ENCODE measurements at places on chromosomes 6 and 20.
A peak's percentile ranks its signal among the peaks of the same experiment; 100 is the strongest.

- no peak for DNase-seq
These were observed 15.1 kb downstream of the ACSS1 start for GRCh38 chr20:25042531-25043498.

DNA sequence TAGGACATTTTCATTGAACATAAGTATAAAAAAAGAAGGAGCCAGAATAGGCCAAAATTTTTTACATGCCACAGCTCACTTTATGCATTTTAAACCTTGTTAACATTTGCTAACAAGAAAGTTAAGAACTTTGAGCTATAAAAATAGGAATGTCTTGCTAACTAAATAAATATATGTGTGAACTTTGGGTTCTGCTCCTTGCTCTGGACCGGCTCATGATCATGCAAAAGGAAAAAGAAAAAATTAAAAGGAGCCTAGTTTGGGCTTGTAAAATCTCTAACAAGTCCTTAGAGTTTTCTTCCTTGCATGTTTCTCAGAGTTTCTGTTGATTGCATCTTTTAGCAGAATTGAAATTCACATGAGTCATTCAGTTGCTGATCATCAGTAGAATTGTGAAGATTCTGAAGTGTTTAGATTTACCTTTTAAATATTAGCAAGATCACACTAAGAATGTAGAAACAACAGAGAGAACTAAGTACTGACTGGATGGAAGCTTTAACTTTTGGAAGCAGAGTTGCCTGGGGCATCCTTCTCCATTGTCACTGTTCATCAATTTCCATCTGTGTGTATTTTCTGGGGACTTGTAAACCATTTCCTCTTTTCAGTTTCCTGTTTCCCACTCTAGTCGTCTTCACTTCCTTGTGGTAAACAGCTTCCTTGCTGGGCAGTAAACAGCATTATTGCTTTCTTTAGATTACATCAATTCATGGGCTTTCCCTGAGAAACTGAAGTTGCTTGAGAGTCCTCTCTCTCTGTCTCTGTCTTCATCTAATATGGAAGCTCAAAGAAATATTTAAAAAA, 458.4 kb upstream of the BTBD3 start:
- peak; percentile 44 for DNase-seq

DNA sequence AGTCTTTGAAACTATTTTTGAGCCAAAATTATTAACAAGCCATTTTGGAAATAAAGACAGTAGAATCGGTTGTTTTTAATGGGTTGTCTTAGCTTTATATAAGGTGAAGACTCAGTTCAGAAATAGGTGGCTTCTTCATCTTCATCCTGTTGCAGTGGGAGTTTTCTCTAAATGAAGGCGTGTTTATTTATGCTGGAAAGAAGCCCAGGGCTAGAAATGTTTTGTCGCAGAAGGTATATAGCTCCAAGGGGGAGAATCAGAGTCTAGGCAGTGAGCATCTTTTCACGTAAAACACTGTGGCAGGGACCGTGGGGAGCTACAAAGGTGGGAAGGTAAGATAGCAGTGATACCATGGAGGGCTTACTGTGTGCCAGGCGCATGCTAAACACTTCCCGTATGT, 34.3 kb downstream of the FARS2 start:
- DNase-seq: no peak

- DNase-seq: no peak
These were observed 62.1 kb downstream of the WDR27 start for GRCh38 chr6:169639653-169640278.

DNA sequence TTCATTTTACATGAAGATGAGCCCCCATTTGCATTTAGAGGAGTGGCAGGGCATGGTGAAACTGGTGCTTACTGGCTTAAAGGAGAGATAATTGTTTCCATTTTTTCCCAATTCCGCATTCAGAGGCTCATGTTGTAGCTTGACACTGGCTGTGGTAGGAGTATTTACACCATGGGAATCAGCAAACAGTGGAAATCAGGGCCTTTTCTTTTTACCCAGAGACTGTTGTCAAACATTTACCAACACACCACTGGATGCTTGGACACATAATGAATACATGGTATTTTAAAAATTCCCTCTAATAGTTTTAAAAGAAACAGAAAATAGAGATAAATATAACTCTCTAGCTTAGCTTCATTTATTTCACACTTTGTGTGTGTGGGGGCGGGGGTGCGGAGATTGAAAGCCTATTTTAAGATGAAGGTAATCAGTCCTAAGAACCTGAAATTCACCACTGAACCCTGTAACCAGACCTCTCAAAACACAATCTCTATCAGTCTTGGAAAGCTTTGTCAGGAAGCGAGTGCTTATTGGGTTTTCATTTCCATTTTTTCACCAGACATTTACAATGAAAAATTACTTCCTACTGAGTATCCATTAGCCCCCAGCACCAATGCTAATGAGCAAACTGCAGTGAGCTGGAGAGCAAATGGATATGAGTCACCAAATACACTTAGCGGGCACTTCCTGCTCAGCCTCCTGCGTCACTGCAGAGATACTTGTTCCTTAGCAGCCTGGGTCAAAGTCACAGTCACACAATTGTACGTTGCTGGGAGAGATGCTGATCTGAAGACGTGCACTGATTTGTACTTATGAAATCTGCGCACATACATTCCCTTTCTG, 532.0 kb downstream of the BCKDHB start:
- DNase-seq: peak; percentile 97

DNA sequence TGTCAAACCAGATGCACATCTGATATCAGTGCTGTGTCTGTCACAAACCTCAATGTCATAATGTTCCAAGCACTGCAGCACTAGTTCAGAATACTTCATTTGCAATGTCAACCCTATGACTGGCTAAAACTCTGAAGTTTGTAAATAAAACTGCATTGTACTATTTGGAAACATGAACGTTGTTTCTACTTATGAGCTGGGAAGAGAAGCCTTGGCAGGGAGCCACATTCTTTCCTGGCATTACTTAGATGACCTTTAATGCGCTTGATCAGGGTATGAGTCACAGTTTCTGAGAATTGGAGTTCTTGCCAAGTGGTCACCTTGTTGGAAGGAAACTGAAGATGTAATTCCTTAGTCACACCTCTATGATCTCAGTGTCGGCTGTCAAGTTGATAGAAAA, 664.8 kb upstream of the MMS22L start:
- peak; percentile 22 for DNase-seq

GRCh38 chr6:136510782-136511181, 39.4 kb downstream of the MAP7 start:
- no peak for DNase-seq

DNA sequence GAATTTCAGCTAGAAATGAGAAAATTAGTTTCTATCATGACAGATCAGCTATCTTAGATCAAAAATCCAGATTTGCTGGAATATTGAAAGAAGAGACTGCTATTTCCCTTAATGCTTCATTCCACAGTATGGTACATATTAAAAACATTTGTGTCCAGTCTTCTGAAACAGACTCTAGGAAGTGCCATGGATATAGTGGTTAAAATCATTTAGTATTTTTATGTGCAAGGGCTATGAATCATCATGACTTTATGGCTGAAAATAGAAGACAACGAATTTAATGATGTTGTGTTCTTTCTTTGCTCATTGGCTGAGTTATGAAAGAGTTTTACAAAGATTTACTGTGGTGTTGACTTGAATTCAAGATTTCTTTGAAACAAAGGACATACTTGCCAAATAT, 146.6 kb downstream of the ANKRD60 start:
- DNase-seq: no peak

- DNase-seq: no peak
These were observed 12.1 kb downstream of the PTCHD4 start for GRCh38 chr6:48098923-48099322.

DNA sequence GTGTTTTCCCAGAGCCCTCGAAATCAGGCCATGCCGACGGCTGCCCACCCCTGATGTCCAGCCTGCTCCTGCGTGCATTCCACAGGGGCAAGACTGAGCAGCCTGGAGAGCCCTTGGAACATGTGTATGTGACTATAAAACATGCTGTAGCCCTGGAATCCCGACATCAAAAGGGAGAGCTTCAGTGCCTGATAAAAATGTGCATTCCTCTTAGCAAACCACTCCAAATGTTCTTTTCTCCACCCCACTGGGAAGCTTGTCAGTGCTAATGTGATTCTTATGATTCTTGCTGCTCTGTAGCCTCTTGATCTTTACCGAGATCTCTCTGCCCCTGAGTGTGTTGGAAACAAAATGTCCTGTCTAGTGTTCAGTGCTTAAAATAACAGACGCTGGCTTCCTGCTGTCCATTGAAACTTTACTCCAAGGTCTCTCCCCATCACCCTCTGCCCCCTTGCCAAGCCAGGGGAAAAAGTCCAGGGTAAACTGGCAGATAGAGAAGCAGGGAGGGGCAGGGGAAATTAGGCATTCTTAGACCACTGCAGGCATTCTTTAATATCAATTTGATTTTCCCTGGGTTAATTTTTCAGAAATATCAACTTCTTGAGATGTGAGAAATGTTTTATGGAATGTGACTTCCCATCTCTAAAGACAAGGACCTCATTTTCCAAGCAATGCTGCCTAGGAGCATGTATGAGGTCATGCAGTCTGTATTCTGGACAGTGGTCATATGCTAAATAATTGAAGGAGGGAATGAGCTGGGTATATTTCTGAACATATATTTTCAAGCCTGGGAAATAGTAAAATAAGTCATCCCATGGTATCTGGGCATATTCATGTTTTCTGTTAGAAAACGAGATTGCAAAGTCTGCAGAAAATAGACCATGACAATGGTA, 73.8 kb upstream of the ISM1 start:
- no peak for DNase-seq

DNA sequence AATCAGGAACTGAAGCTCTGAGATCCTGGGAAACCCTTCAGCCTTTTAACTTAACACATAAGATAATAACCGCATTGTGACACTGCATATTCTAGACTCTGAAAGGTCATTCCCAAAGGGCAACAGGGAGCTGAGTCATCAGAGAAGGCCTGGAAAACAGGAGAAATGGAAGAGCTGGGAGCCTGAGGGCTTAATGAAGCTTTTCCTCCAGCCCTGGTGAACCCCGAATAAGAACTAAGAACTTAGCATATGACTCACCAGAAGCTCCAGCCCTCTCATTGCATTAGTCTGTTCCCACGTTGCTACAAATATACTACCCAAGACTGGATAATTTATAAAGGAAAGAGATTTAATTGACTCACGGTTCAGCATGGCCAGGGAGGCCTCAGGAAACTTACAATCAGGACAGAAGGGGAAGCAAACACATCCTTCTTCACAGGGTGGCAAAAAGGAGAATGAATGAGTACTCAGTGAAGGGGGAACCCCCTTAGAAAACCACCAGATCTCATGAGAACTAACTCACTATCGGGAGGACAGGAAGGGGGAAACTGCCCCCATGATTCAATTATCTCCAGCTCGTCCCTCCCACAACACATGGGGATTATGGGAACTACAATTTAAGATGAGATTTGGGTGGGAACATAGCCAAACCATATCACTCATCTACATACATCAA, 648.5 kb downstream of the TFAP2A start:
- DNase-seq: no peak

- no peak for DNase-seq
These were observed 1065.5 kb downstream of the GRIK2 start for GRCh38 chr6:102458990-102459389.

GRCh38 chr6:30500421-30501355, 11.4 kb downstream of the HLA-E start:
- no peak for DNase-seq

DNA sequence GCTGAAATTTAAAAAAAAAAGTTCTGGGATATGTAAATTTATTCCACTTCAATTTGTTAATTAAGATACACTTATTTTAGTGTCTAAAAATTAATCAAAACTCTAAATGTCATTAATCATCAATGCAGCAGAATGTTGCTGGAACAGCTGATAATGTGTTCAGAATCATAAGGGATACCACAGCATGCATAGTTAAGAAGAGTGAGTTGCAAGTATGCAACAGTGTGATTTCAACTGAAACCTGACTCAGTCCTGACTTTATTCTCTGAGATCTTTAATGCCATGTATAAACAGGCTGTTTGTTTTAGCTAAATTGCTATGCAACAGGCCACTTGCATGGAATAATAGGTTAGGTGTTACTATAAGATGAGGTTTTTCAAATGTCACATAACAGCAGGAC, 1.4 kb downstream of the GRIK2 start:
- DNase-seq: no peak

GRCh38 chr6:151681433-151682059, 125.9 kb upstream of the ESR1 start:
- DNase-seq: no peak

GRCh38 chr6:149727793-149728498, 10.0 kb upstream of the LATS1 start:
- DNase-seq: no peak

DNA sequence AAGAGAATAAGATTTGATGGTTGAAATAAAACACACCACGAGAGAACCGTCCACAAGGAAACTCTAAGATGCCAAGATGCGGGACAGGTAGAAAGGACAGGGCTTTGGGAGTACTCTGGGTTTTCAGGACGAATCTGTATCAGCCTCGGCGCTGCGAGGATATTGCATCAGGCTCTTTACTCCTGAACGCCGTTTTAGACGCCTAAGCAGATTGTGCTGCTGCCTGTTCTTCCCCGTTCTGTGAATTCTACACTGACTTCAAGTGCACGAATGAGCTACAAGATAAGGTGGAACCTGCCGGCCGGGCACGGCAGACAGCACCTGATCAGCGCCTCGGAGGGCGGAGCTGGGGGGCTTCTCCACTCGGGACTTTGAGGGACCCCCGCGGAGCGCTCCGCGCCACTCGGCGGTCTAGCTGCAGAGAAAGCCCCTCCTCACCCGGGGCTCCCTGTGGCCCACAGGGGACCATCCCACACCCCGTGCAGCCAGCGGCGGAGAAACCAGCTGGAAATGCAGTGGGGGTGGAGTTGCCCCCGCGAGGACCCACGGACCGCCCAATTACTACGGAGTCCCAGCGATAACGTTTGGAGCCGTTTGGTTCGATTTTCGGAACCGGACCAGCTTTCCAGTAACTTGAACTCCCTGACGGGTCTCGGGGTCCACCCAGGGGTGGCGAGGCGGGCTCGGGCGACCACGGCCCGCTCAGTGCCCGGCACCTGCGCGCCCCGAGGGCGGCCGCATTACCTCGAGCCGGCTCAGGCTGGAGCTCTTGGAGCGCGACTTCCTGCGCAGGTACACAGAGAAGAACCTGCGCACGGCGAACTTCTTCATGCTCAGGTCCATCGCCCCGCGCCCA, 646 bp downstream of the RPS6KA2 start:
- no peak for DNase-seq

DNA sequence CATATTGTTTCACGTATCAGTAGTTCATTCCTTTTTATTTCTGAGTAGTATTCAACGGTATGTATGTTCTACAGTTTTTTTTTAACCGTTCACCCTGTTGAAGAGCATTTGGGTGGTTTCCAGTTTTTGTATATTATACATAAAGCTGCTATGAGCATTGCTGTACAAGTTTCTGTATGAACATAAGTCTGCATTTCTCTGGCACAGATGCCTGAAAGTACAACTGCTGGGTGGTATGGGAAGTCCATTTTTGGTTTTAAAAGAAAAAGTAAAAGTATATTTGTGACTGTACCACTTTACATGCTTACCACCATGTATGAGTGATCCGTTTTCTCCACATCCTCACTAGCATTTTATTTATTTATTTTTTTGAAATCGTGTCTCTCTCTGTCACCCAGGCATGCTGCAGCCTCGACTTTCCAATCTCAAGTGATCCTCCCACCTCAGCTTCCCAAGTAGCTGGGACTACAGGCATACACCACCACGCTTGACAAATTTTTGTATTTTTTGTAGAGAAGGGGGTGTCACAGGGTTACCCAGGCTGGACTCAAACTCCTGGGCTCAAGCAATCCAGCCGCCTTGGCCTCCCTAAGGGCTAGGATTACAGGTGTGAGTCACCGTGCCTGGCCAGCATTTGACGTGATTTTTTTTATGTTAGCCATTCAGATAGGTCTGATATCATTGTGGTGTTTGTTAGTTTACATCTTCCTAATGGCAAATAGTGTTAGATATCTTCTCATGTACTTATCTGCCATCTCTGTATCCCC, 11.0 kb upstream of the SIM1 start:
- DNase-seq: no peak

All from SK-N-MC (cell line).